Islet precursor cell (in vitro differentiated cells): ENCODE measurements at places on chromosomes 13 and 19.

DNA sequence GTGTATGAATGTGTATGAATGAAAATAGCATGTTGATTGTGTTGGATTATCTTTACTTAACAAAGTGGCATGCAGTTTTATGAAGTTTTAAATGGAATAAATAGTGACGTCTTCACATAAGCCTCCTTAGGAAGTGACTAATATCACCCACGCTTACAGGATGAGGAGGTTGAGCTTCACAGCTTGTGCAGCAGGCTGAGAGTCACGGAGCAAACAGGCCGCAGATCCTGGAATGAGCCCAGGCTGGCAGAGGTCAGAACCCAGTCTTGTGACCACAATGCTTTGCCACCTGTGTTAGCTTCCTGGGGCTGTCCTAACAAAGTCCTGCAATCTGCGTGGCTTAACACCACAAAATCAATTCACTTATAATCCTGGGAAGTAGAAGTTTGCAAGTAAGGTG lies 20.8 kb downstream of the LAIR2 start:
- DNase-seq: no peak

- DNase-seq: peak; percentile 48
Measured at GRCh38 chr19:54254195-54254906, 2.7 kb downstream of the LILRB5 start.

GRCh38 chr19:42555317-42555716 lies 27.0 kb upstream of the CEACAM1 start:
- DNase-seq: no peak

- DNase-seq: no peak
Measured at GRCh38 chr13:96041326-96042110, 11.7 kb downstream of the UGGT2 start.

DNA sequence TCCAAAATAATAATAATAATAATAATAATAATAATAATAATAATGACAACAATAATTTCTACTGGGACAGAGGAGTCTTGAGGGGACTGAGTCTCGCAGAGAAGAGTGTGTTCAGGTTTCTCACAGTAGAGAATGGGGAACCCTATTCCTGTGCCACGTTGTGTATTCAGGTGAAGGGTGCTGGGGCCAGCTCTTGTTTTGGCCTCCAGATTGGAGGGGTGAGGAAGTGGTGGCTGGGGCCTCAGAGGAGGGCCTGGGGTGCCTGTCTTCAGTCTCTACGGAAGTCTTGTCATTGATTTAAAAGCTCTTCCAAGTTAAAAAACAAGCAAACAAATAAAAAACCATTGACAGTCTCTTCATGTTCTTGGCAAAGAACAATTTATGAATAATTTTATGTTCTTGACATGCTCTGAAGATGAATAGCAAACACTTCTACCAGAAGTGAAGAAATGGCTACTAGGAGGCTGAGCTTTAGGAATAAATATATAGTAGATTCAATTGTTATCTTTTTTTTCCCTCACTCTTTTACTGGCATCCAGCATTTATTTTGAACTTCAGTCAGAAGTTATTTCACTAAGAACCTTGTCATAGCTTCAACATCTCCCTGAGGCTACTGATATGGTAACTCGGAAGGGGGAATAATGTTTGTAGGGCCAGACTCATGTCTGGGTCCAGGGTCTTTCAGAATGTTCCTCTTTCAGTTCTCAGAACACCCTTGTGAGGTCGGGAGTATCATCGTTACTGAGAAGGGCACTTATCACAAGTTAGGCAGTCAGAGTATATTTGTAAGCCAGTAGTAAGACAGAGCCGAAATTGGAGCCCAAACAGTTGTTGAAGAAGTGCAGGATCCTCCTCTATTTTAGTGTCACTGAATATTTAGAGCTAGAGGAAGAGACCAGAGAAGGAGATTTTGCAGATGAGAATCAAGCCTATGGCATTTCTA lies 13.1 kb downstream of the LRCH1 start:
- DNase-seq: no peak

GRCh38 chr19:7908742-7909461 lies 5.2 kb downstream of the MAP2K7 start:
- no peak for DNase-seq

GRCh38 chr19:12881172-12881808 lies at the start of gene DNASE2:
Gene DNASE2 (minus strand): TSS chr19:12881449. CDS start chr19:12881375, 74 bp downstream.
- peak; percentile 97 for DNase-seq

GRCh38 chr13:75404726-75405125 lies 77.2 kb downstream of the TBC1D4 start:
- no peak for DNase-seq

DNA sequence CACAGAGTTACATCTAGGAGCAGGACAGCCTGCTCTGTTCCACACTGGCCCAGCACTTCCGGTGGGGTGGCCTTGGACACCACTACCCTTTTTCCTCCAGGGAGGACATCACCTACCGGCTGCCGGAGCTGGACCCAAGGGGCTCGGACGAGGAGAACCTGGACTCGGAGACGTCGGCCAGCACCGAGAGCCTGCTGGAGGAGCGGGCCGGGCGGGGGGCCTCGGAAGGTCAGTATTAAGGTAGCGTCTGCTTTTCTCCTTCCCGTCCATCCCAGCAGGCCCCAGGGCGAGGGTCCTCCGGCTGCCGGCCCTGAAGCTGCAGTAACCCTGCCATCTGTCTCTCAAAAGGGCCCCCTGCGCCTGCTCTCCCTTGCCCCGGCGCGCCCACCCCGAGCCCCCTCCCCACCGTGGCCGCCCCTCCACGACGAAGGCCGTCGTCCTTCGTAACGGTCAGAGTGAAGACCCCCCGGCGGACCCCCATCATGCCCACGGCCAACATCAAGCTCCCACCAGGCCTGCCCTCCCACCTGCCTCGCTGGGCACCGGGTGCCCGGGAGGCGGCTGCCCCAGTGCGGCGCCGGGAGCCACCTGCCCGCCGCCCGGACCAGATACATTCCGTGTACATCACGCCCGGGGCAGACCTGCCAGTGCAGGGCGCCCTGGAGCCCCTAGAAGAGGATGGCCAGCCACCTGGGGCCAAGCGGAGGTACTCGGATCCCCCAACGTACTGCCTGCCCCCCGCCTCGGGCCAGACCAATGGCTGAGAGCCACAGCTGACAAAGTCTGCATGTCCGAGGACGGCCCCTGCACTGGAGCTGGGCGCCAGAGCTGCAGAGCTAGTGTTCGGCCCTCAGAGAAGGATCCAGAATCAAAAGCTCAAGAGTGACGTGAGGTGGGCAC lies 3.4 kb upstream of the USE1 start:
- no peak for DNase-seq

DNA sequence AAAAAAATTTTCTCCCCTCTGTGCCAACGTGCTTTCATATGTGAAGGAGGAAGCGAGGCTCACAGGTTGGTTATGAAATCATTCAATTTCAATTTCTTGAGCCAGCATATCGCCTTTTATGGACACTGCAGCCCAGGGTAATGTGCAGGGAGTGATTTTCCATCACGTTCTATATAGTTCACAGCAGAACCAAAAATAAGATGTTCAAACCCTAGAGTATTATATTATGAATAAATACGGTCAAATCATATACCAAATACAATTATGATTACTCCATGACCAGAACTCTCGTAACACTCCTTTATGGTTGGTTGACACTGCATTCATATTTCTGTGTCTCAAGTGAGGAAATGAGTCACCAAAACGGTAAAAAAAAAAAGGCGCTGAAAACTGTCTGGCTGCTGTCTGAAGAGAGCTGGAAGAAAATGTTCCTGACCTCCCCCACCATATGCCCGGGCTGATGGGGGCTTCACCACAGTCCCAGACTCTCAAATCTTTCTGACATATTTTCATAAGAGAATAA lies 75.8 kb upstream of the UBAC2 start:
- DNase-seq: no peak

GRCh38 chr13:36847606-36848005 lies 28.6 kb downstream of the RFXAP start:
- DNase-seq: no peak

DNA sequence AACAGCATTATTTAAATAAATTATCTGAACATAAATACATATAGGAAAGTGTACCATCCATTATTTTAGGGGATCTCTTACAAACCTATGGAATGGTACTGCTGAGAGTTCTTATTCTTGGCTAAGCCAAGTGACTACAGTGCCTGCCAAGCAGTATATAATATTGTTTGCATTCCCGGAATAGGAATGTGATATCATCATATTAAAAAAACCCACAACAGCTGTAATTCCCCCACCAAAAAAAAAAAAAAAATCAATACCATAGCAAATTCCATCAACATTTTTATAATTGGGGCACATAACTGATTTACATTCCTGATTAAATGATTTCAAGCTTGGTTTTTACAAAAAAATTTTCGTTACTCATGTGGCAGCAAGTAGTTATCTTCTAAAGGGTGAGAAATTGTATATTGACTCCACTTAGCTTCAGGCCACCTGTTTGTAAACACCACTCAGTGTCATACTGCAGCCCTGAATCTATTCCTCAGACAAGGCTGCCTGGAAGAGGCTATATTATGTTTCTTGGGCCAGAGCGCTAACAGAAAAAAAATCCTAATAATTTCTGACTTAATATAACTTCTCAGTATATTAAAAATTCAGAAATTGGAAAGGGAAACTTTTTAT lies 278.1 kb downstream of the DNAJC15 start:
- no peak for DNase-seq

GRCh38 chr19:15443838-15444237 lies 5.9 kb downstream of the WIZ start:
- no peak for DNase-seq

DNA sequence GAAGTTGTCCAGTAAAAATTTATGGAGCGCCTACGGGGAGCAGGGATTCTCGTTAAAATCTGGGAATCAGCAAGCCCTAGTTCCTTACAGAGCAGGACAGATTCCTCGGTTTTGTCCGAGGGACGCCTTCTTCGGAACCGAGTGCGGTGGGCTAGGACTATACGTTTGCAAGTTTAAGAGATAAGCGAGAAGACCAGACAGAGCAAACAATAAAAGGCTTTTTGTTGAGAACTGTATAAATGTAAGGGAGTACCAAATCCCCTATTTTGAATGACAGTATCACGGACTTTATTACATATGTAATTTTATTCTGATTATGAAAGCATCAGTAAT lies 971 bp upstream of the ANKRD10 start:
- DNase-seq: no peak

GRCh38 chr13:22064854-22065620 lies 394.2 kb downstream of the FGF9 start:
- DNase-seq: peak; percentile 68

- no peak for DNase-seq
Measured at GRCh38 chr19:15280048-15280725, 47.9 kb upstream of the EPHX3 start.

GRCh38 chr13:113937073-113937472 lies 36.8 kb downstream of the C13orf46 start:
- no peak for DNase-seq

DNA sequence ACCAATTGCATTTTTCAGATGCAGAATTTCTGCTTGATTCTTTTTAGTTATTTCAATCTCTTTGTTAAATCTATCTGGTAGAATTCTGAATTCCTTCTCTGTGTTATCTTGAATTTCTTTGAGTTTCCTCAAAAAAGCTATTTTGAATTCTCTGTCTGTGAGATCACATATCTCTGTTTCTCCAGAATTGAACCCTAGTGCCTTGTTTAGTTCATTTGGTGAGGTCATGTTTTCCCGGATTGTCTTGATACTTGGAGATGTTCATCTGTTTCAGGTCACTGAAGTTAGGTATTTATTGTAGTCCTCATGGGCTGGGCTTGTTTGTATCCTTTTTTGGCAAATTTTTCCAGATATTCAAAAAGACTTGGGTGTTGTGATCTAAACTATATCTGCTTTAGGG lies 202.9 kb upstream of the SERP2 start:
- no peak for DNase-seq

DNA sequence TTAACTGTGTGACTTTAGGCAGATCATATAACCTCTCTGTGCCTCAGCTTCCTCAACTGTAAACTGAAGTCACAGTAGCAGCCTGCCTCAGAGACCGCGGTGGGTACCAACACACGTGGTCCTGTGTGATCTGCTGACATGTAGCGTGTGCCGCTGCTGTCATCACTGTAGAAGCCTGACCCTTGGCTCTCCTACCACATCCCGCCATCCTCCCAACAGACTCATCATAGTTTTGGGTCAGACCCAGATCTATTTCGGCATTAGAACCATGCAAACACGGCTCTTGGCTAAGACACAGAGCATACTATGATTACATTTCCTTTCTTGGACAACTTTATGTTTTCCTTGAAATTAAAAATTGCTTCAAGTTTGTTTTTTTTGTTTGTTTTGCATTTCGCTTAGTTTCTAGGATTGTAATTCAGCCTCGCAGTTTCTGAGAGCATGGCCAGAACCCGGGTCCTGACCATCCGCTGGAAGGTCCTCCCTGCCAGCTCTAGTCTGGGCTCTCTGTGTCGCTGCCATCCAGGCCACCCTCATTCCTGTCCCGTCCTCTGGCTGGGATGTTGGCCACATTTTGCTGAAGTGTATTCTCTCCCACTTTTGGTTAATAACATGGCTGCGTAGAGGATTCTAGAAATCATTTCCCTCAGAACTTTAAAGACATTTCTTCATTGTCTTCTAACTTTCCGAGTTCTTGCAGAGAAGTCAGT lies 53.0 kb downstream of the GGACT start:
- DNase-seq: no peak

GRCh38 chr13:107361666-107362065 lies 793.7 kb upstream of the ARGLU1 start:
- DNase-seq: no peak

DNA sequence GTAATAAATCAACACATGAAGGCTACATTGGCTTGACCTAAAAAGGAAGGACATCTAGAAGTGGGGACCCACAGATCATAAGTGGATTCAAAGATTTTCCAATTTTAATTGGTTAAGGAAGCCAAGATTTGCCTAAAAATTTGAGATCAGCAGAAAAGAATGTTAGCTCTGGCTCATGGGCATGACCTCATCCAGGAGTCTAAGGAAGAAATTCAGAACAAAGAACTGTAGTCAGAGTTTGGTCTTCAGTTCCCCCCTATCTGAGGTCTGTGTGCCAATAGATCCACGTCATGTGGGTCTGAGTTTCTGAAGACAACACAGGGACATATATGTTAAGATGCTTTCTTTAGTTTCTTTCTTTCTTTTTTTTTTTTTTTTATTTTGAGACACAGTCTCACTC lies 648.8 kb upstream of the SPRY2 start:
- no peak for DNase-seq

- no peak for DNase-seq
Measured at GRCh38 chr13:37293295-37293694, 187.8 kb upstream of the CSNK1A1L start.

DNA sequence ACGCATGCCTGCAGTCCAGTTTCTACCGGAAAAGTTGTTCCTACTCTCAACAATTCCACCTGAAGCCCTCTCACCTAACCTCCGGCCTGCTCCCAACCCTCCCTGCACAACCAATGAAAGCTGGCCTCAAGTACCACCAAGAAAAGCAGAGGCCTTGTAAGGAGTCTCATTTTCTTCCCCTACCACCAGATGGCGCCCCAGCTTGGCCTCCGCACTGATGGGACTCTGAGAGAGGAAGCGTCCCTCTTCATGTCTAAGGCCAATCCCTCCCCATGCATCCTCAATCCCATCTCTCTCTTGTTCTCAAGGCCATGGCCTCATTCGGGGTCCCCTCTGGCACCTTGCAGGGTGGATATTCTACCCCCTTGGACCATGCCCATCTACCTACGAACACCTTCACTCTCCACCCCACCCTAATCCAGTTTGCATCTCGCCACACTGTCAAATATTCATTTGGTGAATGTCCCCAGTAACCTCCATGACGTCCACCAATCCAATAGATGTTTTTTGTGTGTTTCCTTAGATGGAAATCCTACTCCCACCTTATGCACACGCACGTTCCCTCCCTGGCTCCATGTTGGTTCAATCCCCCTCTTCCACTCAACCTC lies 412.8 kb downstream of the ZNF536 start:
- DNase-seq: peak; percentile 77

GRCh38 chr19:46828484-46828883 lies 22.2 kb downstream of the AP2S1 start:
- no peak for DNase-seq

- DNase-seq: no peak
Measured at GRCh38 chr13:32938314-32938713, 77.9 kb upstream of the KL start.
